Melanocyte of skin (primary cell): ENCODE measurements at places on chromosomes 12 and 14. TPM values are rescaled to one million over a fixed set of nuclear protein-coding genes. Genes with fewer than 3 reads are reported as not detected.

Gene TTC6
- not detected in 2 replicates for total RNA-seq

Gene MTA1
- total RNA-seq: 37.5 and 54.2 TPM in 2 replicates

Gene CSAD
- total RNA-seq: 9.6 and 18.2 TPM in 2 replicates

Gene EP400
- total RNA-seq: 10.3 and 11.7 TPM in 2 replicates

Gene UNC119B
- total RNA-seq: 16.3 and 20.8 TPM in 2 replicates

Gene HVCN1
- total RNA-seq: 0.67 and 0.77 TPM in 2 replicates

Gene MDGA2
- total RNA-seq: 11.6 and 13.3 TPM in 2 replicates

Gene COX8C
- total RNA-seq: not detected in 2 replicates

Gene SLC4A8
- total RNA-seq: 0.34 and 1.5 TPM in 2 replicates

Gene ERO1A
- total RNA-seq: 51.3 and 67.6 TPM in 2 replicates

Gene ATL1
- total RNA-seq: 16.9 and 18.2 TPM in 2 replicates

Gene PIANP
- total RNA-seq: not detected in 2 replicates

Gene ARHGEF25
- total RNA-seq: 5.2 and 10.2 TPM in 2 replicates

Gene CHPT1
- 43.0 and 49.8 TPM in 2 replicates for total RNA-seq

Gene GLT8D2
- 1.7 TPM in 2 replicates for total RNA-seq

Gene NXPH4
- not detected in 2 replicates for total RNA-seq

Gene SYT1
- under 0.01 TPM in 2 replicates for total RNA-seq

Gene SCN8A
- total RNA-seq: 4.1 and 8.7 TPM in 2 replicates

Gene HOXC9
- total RNA-seq: 5.7 and 6.6 TPM in 2 replicates

Gene KRT80
- under 0.01 TPM in 2 replicates for total RNA-seq

Gene KCNH3
- 0.93 TPM in 1 of 2 replicates, not detected in the other for total RNA-seq

Gene ASIC1
- total RNA-seq: 0.67 and 0.93 TPM in 2 replicates

Gene POMT2
- total RNA-seq: 27.3 and 28.5 TPM in 2 replicates
